ENCODE measurements at places on chromosomes 7 and 10. TPM values are rescaled to one million over a fixed set of nuclear protein-coding genes. Genes with fewer than 3 reads are reported as not detected.

ACTL6B gene
- not detected for total RNA-seq

- H3K4me3 ChIP-seq, result no peak overlapping the region
- H3K4me1 ChIP-seq, result no peaks in the 10 kb centered on the region
- no peak overlapping the region for H3K27ac ChIP-seq
- no peak for DNase-seq
Observed at GRCh38 chr7:155897758-155898386, 85.6 kb upstream of the SHH start.

- no peak overlapping the region for H3K27ac ChIP-seq
- H3K27me3 ChIP-seq, result peaks cover 9% of the 10 kb centered on the region
- no peaks in the 10 kb centered on the region for H3K36me3 ChIP-seq
Observed at GRCh38 chr10:97048649-97049427, 136.9 kb downstream of the SLIT1 start.

GRCh38 chr7:83857691-83858090, 208.8 kb upstream of the SEMA3E start:
- H3K4me3 ChIP-seq, result no peak overlapping the region
- H3K27me3 ChIP-seq, result peaks cover 3% of the 10 kb centered on the region
- no peaks in the 10 kb centered on the region for H3K36me3 ChIP-seq
- H3K27ac ChIP-seq, result no peak overlapping the region
- no peaks in the 10 kb centered on the region for H3K4me1 ChIP-seq
- DNase-seq, result no peak

DNA sequence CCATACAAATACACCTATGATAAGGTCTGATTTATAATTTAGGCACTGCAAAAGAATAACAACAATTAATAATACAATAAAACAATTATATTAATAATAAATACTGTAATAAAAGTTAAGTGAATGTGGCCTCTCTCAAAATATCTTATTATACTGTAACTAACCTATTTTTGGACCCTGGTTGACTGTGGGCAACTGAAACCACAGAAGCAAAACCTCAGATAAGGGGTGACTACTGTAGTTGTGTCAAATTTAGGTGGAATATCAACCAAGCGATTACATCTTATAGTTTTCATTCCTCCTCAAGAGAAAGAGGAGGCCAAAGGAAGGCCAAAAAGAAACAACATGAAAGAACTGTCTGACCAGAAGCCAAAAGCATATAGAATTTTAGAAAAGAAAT, 103.9 kb downstream of the SKAP2 start:
- no peak for DNase-seq
- no peaks in the 10 kb centered on the region for H3K36me3 ChIP-seq
- H3K4me3 ChIP-seq, result no peak overlapping the region
- H3K27me3 ChIP-seq, result no peaks in the 10 kb centered on the region

DNA sequence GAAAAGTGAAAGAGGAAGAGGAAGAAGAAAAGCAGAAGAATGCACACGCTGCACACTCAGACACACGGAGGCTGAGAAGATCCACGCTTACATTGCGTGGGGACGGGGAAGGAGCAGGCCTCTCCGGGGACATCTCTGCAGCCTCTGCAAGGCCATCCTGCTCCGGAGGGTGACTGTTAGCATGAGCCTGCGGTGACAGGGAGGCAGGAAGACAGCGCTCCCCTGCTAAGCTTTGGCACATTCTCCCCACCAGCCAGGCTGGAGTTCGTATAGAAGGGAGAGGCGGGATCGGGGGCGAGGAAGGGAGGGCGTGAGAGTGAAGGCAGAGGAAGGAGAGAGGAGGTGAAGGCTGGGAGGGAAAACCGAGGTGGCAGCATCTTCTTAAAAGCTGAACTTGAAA, 366.0 kb upstream of the SHH start:
- DNase-seq, result no peak
- peaks cover 5% of the 10 kb centered on the region for H3K27me3 ChIP-seq
- H3K36me3 ChIP-seq, result no peaks in the 10 kb centered on the region
- H3K4me1 ChIP-seq, result no peaks in the 10 kb centered on the region

GRCh38 chr10:11037991-11038390, 20.3 kb downstream of the CELF2 start:
- no peak overlapping the region for H3K4me3 ChIP-seq
- DNase-seq, result no peak
- H3K27me3 ChIP-seq, result peaks cover 23% of the 10 kb centered on the region

DNA sequence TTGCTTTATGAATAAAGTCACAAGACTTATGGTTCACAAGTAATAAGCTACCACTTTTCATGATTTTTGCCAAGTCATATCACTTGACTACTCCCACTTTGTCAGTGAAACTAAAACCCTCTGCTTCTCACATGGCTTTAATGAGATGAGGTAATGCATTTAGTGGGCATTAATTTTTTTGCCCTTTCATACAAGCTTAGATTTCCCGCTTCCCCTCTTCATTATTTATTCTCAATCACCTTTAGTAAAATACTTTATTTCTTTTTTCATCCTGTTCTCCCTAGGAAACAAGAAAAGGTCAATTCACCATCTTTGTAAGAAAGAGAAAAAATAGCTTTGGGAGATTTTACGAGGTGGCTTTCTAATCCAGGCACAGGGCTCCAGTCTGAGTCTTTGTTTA, 109.6 kb upstream of the STARD3NL start:
- H3K27ac ChIP-seq, result no peak overlapping the region
- DNase-seq, result no peak
- no peak overlapping the region for H3K4me3 ChIP-seq

DNA sequence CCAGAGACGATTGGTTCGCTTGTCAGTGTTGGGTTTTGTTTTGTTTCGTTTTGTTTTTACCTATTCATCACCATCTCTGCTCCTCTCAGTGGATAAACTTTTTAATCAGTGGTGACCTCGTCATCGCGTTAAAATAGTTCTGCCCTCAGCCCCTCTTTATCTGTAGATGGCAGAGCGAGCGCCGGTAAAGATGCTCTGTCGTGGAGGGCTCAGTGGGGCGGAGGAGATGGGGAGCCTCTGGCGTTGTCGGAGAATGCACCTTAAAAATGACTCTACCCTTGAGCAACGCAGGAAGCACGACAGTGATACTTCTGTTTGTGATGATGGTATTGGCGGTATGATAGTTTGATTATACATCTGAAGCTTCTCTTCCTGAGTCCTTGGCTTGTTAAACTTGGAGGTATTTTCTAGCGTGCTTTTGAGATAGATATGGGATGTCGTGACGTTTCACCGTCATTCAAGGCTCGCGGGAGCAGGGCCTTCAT, 554 bp downstream of the CSGALNACT2 start:
- H3K27me3 ChIP-seq, result no peaks in the 10 kb centered on the region
- peak overlapping the region; percentile 97 for H3K4me3 ChIP-seq
- H3K4me1 ChIP-seq, result peaks cover 28% of the 10 kb centered on the region
- no peaks in the 10 kb centered on the region for H3K36me3 ChIP-seq

DNA sequence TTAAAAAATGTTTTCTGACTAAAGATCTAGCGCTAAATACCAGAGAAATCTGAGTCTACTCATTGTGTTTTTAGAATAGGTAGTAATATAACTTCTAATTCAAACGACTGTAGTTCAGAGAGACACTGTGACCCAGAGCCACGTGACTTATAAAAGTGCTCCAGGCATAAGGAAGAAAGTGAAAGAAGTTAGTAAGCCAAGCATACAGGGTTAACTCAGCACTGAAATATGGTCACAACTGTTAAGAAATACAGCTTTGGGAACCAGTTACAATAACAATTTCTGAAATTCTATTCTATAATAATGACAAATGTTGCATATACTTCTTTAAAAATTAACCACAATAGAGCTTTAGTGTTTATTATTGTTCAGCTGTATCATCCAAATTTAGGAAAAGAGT, 119.1 kb downstream of the TFEC start:
- no peak overlapping the region for H3K27ac ChIP-seq
- H3K36me3 ChIP-seq, result no peaks in the 10 kb centered on the region
- peaks cover 9% of the 10 kb centered on the region for H3K27me3 ChIP-seq
- no peak for DNase-seq
- no peak overlapping the region for H3K4me3 ChIP-seq
- H3K4me1 ChIP-seq, result peaks cover 2% of the 10 kb centered on the region

DNA sequence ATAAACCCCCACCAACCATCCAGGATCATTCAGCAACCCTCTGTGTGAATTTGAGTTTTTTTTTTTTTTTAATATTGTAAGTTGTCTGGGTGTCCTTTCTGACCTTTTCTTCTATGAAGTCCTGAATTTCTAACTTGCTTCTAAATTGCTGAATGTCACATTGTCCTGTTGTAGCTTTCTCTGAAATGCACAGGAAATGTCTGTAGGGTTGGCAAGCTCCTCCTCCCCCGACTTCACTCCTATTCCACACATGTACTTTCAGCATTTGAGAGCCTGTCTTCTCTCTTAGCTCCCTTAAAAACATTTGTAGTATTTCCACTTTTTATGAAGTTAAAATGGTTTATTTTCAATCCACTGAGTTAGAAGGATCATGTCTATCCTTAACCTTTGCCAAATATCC, 3.3 kb upstream of the CNNM2 start:
- H3K36me3 ChIP-seq, result no peaks in the 10 kb centered on the region

DNA sequence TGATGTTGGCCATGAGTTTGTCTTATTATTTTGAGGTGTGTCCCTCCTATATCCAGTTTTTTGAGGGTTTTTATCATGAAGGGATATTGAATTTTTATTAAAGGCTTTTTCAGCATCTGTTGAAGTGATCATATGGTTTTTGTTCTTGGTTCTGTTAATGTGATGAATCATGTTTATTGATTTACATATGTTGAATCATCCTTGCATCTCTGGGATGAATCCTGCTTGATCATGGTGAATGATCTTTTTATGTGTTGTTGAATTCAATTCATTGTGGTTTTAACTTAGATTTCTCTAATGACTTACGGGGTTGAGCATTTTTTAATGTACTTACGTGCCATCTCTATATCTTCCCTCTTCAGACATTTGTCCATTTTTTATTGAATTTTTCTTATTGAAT, 22.9 kb downstream of the DLD start:
- H3K4me1 ChIP-seq, result peaks cover 22% of the 10 kb centered on the region
- no peak overlapping the region for H3K4me3 ChIP-seq
- H3K27ac ChIP-seq, result no peak overlapping the region
- peaks cover 65% of the 10 kb centered on the region for H3K36me3 ChIP-seq

CAPZA2 gene
- total RNA-seq, result 94.5 TPM

DNA sequence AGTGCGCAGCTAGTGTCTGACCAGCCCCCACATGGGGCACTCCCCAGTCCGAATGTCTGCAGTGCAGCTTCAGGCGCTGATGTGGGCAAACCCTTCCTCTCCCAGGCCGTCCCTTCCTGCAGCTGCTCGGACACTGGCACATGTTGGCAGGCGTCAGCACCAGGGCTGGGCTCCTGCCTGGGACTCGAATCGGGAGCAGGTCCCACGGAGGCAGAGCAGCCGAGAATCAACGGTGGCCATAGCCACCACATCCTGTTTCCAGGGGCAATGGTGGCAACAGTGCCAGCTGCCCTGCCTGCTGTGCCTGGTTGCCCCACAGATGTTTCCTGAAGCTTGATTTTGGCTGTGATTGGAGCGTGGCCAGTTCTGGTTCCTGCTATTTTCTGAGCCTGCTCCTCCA, 65.8 kb downstream of the MGMT start:
- peak overlapping the region; percentile 37 for H3K27ac ChIP-seq
- DNase-seq, result no peak
- no peak overlapping the region for H3K4me3 ChIP-seq
- H3K36me3 ChIP-seq, result peaks cover 46% of the 10 kb centered on the region
- peaks cover 22% of the 10 kb centered on the region for H3K4me1 ChIP-seq

- H3K27ac ChIP-seq, result no peak overlapping the region
- DNase-seq, result no peak
- no peak overlapping the region for H3K4me3 ChIP-seq
- no peaks in the 10 kb centered on the region for H3K4me1 ChIP-seq
Observed at GRCh38 chr10:32471232-32471631, 25.3 kb downstream of the CCDC7 start.

ADGRA1 gene
- total RNA-seq, result not detected

RADIL gene
- 0.18 TPM for total RNA-seq

DNA sequence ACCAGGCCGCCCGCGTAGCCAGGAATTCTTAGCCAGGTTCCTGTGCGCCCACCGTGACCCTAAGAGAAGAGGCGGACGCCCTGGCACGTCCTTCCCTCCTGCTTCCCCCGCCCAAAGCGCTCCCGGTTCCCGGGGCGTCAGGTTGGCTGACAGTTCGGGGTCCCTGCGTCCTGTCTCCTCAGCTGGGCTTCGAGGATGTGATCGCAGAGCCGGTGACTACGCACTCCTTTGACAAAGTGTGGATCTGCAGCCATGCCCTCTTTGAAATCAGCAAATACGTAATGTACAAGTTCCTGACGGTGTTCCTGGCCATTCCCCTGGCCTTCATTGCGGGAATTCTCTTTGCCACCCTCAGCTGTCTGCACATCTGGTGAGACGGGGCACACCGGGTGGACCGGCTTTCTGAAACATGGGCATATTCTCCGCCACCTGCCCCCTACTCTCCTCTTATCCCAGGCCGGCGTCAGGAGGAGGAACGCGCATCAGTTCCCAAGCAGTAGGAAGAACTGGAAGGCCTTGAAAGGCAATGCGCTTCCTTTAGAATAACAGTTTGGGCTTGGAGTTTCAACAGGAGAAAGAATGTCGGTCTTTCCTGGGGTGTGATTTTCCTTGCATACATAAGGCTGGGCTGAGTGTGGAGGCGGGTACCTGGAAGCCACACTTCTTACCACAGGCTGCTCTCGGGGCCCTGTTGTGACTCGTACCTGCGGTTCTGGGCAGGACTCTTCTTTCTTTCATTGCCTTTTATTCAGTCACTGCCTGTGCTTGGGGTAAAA, 728 bp downstream of the CAV2 start:
- H3K36me3 ChIP-seq, result peaks cover 4% of the 10 kb centered on the region
- peak overlapping the region; percentile 73 for H3K4me3 ChIP-seq
- H3K4me1 ChIP-seq, result peaks cover 8% of the 10 kb centered on the region
- DNase-seq, result no peak
- H3K27ac ChIP-seq, result no peak overlapping the region

ASB10 gene
- total RNA-seq, result not detected

DNA sequence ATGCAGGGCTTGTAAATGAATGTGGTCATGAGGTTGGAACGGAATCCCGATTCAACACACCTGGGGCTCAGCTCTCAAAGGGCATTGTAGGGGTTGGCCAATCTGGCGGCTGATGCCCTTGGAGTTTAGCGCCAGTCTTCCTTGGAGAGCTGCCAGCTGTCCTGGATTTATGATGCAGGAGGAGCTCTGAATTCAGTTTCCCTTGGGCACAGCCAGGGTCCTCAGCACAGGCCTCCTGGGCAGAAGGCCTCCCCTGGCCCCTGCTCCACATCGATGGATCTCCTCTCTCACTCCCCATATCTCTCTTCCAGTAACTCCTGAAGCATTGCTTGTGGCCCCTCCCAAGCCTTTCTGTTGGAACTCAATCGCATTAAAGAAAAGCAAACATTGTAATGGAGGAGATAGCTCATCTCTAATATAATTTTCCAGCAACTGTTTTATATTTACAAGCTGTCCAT, 985 bp upstream of the CYTH3 start:
- peak overlapping the region; percentile 87 for H3K4me3 ChIP-seq
- no peak for DNase-seq
- H3K27me3 ChIP-seq, result no peaks in the 10 kb centered on the region
- H3K4me1 ChIP-seq, result peaks cover 14% of the 10 kb centered on the region
- no peaks in the 10 kb centered on the region for H3K36me3 ChIP-seq
- H3K27ac ChIP-seq, result no peak overlapping the region

Data from naive thymus-derived CD8-positive, alpha-beta T cell (primary cell).